ENCODE measurements at places on chromosomes 11 and 22.
A peak's percentile ranks its signal among the peaks of the same experiment; 100 is the strongest.

DNA sequence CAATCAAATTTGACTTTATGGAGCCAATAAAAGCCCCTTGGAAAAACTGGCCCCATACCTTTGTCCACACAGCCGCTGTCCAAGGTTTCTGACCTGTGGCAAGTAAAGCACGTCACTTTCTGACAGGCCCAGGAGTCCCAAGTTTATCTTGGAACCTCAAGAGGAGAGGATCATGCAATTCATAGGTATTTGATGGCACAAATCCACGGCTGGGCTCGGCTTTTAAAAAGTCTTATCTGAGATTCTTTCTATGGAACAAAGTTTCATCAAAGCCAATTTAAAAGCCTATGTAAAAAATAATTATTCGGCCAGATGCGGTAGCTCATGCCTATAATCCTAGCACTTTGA is 13.6 kb downstream of the TMEM138 start:
- no peak overlapping the region for H3K4me3 ChIP-seq
- H3K27ac ChIP-seq: no peak overlapping the region
- H3K27me3 ChIP-seq: no peaks in the 10 kb centered on the region
- no peak for DNase-seq
- no peaks in the 10 kb centered on the region for H3K36me3 ChIP-seq
- no peaks in the 10 kb centered on the region for H3K4me1 ChIP-seq

DNA sequence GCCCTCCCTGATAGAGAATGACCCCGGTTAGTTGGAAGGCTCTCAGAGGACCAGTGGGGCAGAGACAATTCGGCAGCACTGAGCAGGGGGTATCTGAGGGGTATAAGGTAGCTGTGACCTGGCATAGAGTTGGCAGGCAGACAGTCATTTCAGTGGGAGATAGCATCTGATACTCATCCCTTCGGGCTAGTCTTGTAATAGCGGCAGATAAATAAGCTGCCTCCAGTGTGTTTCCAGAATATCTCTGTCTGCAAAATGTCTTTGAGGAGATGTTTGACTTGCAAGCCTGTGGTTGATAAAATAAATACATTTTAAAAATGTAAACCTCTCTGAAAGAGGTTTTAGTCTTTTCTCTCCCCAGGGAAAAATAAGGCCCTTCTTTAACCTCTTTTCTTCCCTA is 54.2 kb downstream of the TEAD1 start:
- peaks cover 21% of the 10 kb centered on the region for H3K27me3 ChIP-seq
- no peak for DNase-seq
- no peaks in the 10 kb centered on the region for H3K36me3 ChIP-seq
- no peak overlapping the region for H3K27ac ChIP-seq

GRCh38 chr22:37413546-37413945 is 13.7 kb downstream of the ELFN2 start:
- no peak overlapping the region for H3K4me3 ChIP-seq
- no peak overlapping the region for H3K27ac ChIP-seq
- peaks cover 16% of the 10 kb centered on the region for H3K27me3 ChIP-seq
- no peak for DNase-seq
- peaks cover 24% of the 10 kb centered on the region for H3K4me1 ChIP-seq
- H3K36me3 ChIP-seq: no peaks in the 10 kb centered on the region

DNA sequence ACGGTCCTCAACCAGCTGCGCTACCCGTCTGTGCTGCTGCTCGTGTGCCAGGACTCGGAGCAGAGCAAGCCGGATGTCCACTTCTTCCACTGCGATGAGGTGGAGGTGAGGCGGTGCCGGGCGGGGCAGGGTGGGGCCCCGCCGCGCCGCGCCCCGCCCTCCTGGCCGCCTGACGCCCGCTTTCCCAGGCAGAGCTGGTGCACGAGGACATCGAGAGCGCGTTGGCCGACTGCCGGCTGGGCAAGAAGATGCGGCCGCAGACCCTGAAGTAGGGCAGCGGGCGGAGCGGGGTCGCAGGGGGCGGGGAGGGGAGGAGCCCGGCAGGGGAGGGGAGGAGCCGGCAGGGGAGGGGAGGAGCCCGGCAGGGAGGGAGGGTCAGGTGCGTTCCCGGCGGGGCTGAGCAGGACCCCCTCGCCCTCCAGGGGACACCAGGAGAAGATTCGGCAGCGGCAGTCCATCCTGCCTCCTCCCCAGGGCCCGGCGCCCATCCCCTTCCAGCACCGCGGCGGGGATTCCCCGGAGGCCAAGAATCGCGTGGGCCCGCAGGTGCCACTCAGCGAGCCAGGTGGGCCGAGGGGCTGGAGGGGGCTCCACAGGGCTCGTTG is 14.7 kb downstream of the EPS8L2 start:
- H3K27me3 ChIP-seq: peaks cover 24% of the 10 kb centered on the region
- peak; percentile 52 for DNase-seq
- no peak overlapping the region for H3K27ac ChIP-seq
- H3K36me3 ChIP-seq: no peaks in the 10 kb centered on the region
